Naive thymus-derived CD8-positive, alpha-beta T cell (primary cell): ENCODE measurements at places on chromosomes 4 and X. TPM values are rescaled to one million over a fixed set of nuclear protein-coding genes. Genes with fewer than 3 reads are reported as not detected.

DNA sequence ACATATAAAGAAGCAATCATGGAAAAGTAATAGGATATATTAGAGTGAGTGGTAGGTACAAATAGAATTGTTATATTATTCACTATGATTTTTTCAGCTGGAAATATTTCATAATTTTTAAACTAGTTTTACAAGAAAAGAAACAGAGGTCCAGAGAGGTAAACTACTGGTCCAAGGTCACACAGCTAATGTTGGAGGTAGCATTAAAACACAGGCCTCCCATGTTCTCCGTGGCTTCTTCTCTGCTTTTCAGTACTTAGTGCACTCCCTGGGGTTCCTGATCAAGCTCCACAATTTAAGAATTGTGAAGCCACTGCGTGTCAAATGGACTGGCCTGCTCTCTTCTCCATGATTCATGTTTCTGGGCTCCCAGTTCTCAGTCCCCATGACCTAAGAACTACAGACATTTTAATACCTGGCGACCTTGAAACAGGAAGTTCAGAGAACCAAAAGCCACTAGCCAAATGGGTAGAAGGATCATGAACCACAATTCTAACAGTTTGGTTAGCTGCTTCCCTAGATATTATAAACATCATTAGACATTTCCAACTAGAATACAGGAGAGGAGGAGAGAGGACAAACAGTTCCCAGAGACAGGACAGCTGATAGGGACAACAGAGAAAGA lies 172.0 kb upstream of the KLF3 start:
- H3K36me3 ChIP-seq: no peaks in the 10 kb centered on the region
- H3K4me1 ChIP-seq: peaks cover 42% of the 10 kb centered on the region
- no peaks in the 10 kb centered on the region for H3K27me3 ChIP-seq
- H3K4me3 ChIP-seq: no peak overlapping the region
- DNase-seq: no peak
- no peak overlapping the region for H3K27ac ChIP-seq

DNA sequence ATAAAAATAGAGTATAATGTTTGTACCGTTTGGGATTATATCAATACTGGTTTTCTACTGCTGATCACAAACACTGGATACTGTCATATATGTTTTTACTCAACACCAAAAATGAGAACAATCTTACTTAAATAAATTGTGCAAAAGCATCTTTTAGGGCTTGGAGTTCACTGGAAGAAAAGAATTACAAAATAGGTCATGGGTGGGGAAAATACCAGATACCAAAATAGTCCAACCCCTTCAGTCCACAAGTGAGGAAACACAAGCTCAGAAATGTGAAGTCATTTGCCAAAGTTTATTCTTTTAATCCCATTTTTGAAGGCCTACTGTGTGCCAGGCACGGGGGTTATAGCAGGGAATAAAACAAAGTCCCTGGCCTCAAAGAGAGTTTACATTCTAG lies 64.4 kb downstream of the ADGRG2 start:
- peaks cover 7% of the 10 kb centered on the region for H3K27me3 ChIP-seq
- H3K4me1 ChIP-seq: no peaks in the 10 kb centered on the region
- no peak overlapping the region for H3K4me3 ChIP-seq
- peaks cover 4% of the 10 kb centered on the region for H3K36me3 ChIP-seq

DNA sequence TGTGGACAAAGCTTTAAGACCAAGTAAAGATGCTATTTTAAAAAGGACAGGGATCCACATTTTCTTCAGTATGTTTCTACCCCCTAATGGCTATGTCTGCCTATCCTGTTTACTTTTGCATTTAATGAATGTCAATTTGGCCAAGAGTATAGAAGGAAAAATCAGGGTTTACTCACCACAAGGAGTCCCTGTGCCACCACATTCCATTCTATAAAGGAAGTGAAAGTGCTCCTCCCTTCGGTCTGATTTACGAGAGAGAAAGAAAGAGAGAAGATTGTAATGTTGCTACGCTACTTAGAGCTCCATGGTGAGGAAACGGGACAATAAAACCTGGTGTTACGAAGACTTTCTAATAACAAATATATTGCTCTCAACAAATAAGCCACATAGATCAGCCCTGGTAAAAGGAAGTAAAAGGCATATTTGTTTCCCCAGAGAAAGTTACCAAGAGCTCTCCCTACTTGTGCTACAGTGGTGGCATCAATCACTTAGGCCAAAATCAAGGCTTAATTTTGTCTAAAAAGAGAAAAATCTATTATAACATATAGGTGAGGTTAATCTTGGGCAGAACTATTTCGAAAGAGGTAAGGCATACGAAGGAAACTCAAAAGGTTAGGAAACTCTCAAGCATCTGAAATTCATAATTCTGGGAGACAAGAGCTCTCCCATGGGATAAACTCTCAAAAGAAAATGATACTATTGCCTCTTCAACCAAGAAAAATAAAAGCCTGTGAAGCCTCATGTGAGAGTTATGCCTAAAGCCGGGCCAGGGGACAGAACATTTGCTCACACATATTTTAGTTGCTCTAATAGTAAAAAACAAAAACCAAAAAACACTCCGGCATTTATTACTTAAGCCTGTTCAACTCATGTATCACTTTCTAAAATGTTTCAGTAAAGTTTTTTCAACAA lies 29.5 kb downstream of the TAPT1 start:
- H3K27ac ChIP-seq: peak overlapping the region; percentile 53
- H3K36me3 ChIP-seq: peaks cover 10% of the 10 kb centered on the region
- no peak overlapping the region for H3K4me3 ChIP-seq
- H3K4me1 ChIP-seq: peaks cover 24% of the 10 kb centered on the region
- H3K27me3 ChIP-seq: no peaks in the 10 kb centered on the region
- DNase-seq: no peak

GRCh38 chr4:114273238-114273637 lies 293.8 kb upstream of the ARSJ start:
- no peaks in the 10 kb centered on the region for H3K27me3 ChIP-seq
- no peak overlapping the region for H3K4me3 ChIP-seq
- no peaks in the 10 kb centered on the region for H3K4me1 ChIP-seq
- no peaks in the 10 kb centered on the region for H3K36me3 ChIP-seq
- H3K27ac ChIP-seq: no peak overlapping the region
- no peak for DNase-seq

- H3K36me3 ChIP-seq: peaks cover 54% of the 10 kb centered on the region
- DNase-seq: no peak
- peaks cover 7% of the 10 kb centered on the region for H3K4me1 ChIP-seq
- no peaks in the 10 kb centered on the region for H3K27me3 ChIP-seq
- no peak overlapping the region for H3K27ac ChIP-seq
Observed at GRCh38 chrX:2723286-2723879, 28.5 kb upstream of the XG start.

Gene NR0B1
- total RNA-seq: not detected

- H3K4me1 ChIP-seq: no peaks in the 10 kb centered on the region
- H3K4me3 ChIP-seq: no peak overlapping the region
- peaks cover 3% of the 10 kb centered on the region for H3K27me3 ChIP-seq
- no peaks in the 10 kb centered on the region for H3K36me3 ChIP-seq
- no peak for DNase-seq
- H3K27ac ChIP-seq: no peak overlapping the region
Observed at GRCh38 chrX:109880629-109881028, 122.3 kb upstream of the TMEM164 start.

Gene AFP
- total RNA-seq: not detected

DNA sequence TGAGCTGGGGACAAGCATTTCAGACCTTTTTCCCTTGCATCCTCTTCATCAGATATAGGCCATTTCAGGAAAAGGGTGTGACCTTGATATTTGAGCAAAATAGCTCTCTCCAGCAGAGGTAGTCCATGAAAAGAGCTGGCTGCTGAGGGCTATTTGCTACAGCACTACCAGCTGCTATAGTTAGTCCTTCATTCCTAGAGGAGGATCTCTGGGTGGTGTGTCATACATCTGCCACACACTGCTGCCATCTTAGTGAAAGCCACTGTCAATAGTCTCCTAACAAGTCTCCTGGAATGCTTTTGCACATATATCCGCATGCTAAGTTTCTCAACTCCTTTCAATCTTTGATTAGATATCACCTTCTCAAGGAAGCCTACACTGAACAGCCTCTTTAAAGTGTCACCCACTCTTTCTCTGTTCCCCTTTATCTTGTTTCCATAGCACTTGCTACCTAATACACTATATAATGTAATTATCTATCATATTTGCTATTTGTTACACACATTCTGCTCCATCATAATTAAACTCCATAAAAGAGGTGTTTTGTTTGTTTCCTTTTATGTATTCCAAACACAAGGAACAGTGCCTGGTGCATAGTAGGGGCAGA lies 131.9 kb downstream of the TBC1D19 start:
- DNase-seq: no peak
- no peak overlapping the region for H3K4me3 ChIP-seq
- H3K27ac ChIP-seq: no peak overlapping the region
- no peaks in the 10 kb centered on the region for H3K27me3 ChIP-seq

DNA sequence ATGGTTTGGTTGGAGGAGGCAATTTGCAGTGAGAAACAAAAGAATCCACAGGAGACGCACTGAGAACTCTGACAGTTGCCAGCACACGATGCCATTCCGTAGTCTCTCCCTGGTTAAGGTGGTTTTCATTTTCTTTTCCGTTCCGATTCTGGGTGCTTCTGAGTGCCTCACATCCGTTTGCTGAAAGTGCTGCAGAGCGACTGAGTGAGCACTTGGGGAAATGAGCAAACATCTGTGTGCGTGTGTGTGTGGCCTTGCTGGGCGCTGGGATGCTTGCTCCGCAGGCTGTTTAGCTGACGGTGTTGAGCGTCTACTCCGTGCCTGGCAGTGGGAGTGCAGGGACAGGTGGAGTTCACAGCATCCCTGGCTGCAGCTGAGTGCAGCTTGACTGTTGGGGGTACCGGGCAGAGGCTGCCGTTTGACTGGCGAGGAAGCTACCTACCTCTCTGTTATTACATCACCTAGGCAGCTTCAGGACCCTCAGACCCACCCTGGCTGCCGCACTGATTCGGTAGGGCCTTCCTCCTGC lies 49.3 kb downstream of the SORCS2 start:
- peaks cover 1% of the 10 kb centered on the region for H3K27me3 ChIP-seq
- no peaks in the 10 kb centered on the region for H3K4me1 ChIP-seq
- no peak overlapping the region for H3K27ac ChIP-seq
- no peaks in the 10 kb centered on the region for H3K36me3 ChIP-seq
